Left ventricle myocardium superior (tissue), 1 donor: ENCODE measurements at places on chromosomes 3 and 15. TPM values are rescaled to one million over a fixed set of nuclear protein-coding genes. Genes with fewer than 3 reads are reported as not detected.

The GNB4 gene
- 16.3 TPM for total RNA-seq

The PPM1L gene
- 56.4 TPM for total RNA-seq

The EPB42 gene
- 0.15 TPM for total RNA-seq

The RETNLB gene
- total RNA-seq: not detected

The CCDC39 gene
- total RNA-seq: not detected

The CPNE9 gene
- not detected for total RNA-seq

The GP5 gene
- not detected for total RNA-seq

The SCN11A gene
- total RNA-seq: not detected

The CCRL2 gene
- 1.4 TPM for total RNA-seq

The C3orf22 gene
- total RNA-seq: not detected

The SYNPR gene
- not detected for total RNA-seq

The ANKRD63 gene
- total RNA-seq: 1.0 TPM

The ISL2 gene
- total RNA-seq: not detected

The TGM5 gene
- total RNA-seq: not detected

The MYEF2 gene
- total RNA-seq: 6.9 TPM

The ABHD14A gene
- 27.0 TPM for total RNA-seq

The ARPIN gene
- total RNA-seq: 11.3 TPM

The TMC3 gene
- not detected for total RNA-seq

The PRSS50 gene
- 0.10 TPM for total RNA-seq

The NOX5 gene
- not detected for total RNA-seq

The LINGO1 gene
- 1.7 TPM for total RNA-seq

The ARGFX gene
- not detected for total RNA-seq

The ISLR gene
- 11.1 TPM for total RNA-seq

The LMAN1L gene
- total RNA-seq: 23.5 TPM

The CD200R1 gene
- total RNA-seq: 0.87 TPM

The RPL15 gene
- 910 TPM for total RNA-seq

The RBP2 gene
- not detected for total RNA-seq

The SLC12A8 gene
- total RNA-seq: 0.52 TPM

The LMOD3 gene
- 162 TPM for total RNA-seq

The GRK7 gene
- not detected for total RNA-seq

The DCLK3 gene
- total RNA-seq: 0.20 TPM
